ENCODE measurements at places on chromosomes 13 and 19.

GRCh38 chr19:2270423-2271233, 11.3 kb downstream of the PEAK3 start:
- peak; percentile 88 for DNase-seq

DNA sequence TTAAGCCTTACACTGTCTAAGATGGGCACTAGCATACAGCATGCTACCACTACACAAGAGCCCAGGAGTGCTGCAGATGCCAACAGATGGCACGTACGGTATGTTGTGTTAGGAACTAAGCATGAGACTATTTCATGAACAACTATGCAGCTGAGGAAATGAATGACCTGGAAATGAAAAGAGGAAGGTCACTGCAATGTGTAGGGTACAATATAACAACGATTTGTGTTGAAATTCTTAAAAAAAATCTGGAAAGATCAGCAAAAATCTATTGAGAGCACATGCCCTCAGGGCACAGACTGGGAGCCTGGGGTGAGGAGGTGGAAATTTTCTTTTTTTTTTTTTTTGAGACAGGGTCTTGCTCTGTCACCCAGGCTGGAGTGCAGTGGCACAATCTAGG, 14.4 kb downstream of the HAUS8 start:
- DNase-seq: no peak

DNA sequence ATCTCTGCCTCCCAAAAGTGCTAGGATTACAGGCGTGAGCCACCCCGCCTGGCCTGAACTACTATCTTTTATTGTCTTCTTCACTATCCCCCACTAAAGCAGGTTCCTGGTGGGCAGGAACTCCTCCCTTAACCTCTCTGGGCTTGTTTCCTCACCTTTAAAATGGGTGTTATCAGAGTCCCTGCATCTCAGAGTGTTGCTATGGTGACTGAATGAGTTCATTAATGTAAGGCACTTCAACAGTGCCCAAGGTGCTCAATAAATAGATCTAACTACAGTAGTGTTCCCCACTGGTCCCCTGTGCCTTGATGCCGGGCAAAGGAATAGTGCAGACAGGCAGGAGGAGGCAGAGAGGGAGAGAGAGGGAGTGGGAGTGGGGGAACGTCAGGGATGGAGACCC, 20.5 kb downstream of the CCDC97 start:
- no peak for DNase-seq

DNA sequence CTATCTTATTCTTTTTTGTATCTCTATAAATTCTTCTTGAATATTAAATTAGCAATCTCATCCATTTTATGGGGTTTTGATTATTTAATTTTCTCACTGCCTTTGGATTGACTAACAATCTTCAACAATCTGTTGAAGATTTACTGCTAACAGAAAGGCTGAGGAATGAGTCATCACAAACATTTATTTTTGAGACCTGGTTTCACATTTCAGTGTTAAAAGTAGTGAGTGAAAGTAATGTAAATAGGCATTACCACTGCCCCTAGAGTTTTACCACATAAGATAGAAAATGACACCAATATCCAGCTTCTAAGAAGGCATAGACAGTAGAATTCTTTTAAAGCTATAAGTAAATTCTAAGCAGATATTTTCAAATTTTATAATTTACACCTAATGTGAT, 472.8 kb downstream of the OLFM4 start:
- DNase-seq: no peak

- no peak for DNase-seq
Observed at GRCh38 chr13:85772367-85772766, 26.9 kb downstream of the SLITRK6 start.

- DNase-seq: no peak
Observed at GRCh38 chr19:53394522-53394973, 401 bp upstream of the ZNF765 start.

DNA sequence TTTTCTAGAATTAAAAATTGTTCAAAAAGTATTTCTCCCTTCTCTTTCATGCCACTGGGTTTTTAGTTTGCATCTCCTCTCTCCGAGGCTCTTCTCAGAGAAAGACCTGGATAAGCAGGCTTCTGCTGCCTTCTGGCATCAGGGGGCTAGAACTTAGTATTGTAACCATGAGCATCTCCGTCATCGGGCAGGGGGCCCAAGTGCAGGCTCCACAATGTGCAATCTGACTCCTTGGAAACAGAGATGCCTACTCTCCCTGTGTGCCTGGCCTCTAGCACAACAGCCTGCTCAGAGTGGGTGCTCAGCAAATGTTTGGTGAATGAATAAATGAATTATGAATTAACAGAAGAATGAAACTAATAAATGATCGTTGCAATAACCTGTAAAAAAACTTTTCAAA, 45.6 kb upstream of the MTIF3 start:
- no peak for DNase-seq

- no peak for DNase-seq
Observed at GRCh38 chr13:32378012-32378411, 49.9 kb downstream of the N4BP2L1 start.

- no peak for DNase-seq
Observed at GRCh38 chr13:95355494-95355893, 54.2 kb upstream of the ABCC4 start.

- no peak for DNase-seq
Observed at GRCh38 chr13:27791146-27791900, 960 bp upstream of the GSX1 start.

DNA sequence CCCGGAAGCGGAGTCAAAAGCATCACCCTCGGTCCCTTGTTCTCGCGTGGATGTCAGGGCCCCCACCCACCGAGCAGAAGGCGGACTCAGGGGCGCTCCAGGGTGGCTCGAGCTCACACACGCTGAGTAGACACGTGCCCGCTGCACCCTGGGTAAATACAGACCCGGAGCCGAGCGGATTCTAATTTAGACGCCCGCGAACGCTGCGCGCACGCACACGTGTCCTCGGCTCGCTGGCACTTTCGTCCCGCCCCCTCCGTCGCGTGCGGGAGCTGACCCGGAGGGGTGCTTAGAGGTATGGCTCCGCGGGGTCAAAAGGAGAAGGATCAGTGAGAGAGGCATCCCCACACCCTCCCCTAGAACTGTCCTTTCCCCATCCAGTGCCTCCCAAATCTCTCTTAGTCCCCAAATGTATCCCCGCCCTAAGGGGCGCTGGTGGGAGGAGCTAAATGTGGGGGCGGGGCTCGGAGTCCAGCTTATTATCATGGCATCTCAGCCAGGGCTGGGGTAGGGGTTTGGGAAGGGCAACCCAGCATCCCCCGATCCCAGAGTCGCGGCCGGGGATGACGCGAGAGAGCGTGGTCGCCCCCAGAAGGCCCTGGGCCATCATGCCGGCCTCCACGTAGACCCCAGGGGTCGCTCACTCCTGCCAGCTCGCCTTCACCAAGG, 451 bp upstream of the ICAM5 start:
- no peak for DNase-seq

DNA sequence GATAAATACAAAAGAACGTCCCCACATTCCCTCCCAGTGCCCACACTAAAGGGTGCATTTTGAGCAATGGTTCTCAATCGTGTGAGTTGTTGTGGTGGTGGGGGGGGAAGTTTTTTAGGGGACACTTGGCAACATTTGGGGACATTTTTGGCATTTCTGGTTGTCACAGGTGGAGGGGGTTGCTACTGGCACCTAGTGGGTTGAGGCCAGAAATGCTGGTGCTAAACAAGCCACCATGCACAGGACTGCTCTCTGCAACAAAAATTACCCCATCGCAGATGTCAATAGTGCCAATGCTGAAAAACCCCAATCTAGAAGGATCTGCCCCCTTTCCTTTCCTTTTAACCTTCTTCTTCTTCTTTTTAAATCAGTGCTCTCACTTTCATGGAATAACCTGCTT, 453.3 kb downstream of the TSHZ3 start:
- no peak for DNase-seq

DNA sequence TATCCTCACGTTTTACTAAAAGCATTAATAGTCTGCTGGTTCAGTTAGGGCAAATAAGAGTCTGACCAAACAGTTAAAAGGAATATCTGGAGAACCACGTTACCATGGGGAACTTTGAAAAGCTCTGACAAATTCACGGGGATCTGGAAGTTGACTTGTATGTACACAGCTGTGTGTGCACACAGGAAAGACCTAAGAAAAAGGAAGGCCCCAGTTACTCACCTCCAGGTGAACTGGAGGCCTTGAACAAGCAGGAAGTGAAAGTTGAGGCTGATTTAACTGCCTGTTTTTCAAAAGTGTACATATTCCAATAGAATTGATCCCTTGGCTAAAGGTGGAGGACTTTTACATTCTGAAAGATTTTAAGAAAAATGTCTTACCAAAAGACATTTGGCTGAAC, 1891.6 kb upstream of the PCDH20 start:
- DNase-seq: no peak

DNA sequence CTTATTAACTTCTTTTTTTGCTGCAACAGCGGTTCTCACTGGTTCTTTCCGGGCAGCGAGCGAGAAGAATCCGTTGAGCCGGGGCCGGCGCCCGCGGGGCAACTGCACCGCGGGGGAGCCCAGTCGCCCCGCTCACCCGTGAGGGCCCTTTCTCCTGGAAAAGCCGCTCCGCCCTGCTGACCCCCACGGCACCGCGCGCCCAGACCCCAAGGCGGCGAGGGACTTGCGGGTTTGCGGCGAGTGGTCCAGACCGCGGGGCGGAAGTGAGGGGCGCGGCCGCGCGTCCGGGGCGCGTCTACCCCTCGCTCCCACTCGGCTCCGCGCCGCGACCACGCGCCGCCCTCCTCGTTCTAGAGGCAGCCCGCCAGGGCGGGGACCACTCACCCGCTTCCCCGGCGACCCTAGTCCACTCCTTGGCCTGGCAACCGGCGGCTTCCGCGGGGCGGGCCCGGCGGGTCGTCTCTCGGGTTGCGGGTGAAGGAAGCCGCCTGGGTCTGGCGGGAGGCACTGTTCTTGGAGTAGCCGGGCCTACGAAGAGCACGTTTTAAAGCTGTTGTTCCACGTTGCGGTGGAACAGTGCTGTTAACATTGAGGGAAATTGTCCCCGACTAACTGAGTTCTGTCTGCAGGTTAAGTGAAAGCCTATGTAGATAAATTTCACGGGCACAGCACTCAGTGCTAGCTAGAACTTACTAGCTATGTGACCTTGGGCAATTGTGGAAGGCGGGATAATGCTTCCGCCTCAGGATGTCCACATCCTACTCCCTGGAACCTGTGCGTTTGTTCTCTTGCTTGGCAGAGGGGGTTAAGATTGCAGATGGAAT, at the start of gene NEK3:
Gene NEK3, minus strand, starts transcription at position 439 of the 824 bp plus-strand sequence. CDS start 3,406 bp downstream, outside the sequence.
- DNase-seq: peak; percentile 84

- DNase-seq: no peak
Observed at GRCh38 chr19:58350871-58351557, 2.3 kb downstream of the A1BG start.

DNA sequence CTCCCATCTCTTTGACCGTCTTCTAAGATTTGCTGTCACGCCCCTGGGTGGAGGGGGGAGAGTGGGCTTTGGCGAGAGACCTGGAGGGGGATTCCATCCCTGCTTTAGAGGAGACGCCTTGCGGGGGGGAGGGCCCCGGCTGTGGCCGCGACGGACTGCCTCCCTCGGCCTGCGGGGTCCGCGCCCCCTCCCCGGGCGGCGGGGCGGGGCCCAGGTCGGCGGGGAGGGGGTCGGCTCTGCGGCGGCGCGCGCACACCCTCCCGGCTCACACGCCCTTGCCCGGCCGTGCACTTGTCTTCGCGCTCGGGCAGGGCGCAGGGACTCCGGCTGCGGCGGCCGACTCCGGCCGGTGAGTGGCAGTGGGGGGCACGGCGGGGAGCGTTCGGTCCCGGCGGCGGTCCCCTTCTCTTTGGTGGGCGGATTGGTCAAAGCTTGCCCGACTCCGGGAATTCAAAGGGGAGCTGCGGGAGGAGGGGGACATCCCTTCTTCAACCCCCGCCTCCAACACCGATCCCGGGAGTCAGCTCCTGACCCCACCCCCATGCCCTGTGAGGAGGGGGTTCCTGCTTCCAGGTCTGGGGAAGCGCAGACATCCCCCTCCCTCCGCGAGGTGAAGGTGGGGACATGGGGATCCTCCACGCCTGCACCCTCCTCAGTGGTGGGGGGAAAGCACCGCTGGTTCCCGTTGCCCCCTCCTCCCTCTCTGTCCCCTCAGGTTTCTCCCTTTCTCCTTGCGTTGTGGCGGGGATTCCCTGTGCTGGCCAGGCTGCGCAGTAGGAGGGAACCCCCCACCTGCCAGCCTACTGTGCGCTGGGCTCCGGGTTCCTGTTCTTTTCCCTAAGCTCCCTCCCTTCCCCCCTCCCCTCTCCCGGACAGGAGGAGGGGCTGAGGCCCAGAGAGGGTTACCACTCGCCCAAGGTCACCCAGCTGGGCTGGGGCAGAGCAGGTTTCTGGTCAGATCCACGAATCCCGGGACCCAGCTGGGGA, 14.6 kb upstream of the KCNN1 start:
- no peak for DNase-seq

DNA sequence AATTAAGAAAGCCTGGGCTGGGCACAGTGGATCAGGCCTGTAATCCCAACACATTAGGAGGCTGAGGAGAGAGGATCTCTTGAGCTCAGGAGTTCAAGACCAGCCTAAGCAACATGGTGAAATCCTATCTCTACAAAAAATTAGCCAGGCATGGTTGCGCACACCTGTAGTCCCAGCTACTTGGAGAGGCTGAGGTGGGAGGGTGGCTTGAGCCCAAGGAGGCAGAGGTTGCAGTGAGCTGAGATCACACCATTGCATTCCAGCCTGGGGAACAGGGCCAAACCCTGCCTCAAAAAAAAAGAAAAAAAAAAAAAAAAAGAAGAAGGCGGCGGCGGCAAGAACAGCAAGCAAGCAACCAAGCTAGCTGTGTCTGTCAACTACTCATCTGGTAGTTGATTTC, 26.7 kb downstream of the TSC22D1 start:
- DNase-seq: no peak

GRCh38 chr19:47107202-47107952, 6.2 kb downstream of the ZC3H4 start:
- DNase-seq: no peak

DNA sequence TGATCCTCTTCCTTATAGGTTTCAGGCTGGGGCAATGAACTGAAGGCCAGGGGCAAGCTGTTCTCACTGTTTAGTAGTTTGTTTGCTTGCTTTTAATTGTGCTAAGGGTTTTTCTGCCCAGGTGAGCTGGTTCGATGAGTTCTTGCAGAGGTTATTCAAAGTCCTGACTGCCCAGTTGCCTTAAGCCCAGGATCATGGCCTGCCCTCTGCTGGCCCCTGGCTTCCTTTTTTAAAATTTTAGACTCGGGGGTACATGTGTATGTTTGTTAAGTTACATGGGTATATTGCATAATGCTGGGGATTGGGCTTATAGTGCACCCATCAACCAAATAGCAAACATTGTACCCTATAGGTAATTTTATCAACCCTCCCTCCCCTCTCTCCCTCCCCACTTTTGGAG, 65.7 kb downstream of the ZNF536 start:
- DNase-seq: no peak
